ENCODE measurements at places on chromosomes 1 and 21.

GRCh38 chr1:3906672-3907020 lies 6.6 kb upstream of the C1orf174 start:
- no peak for DNase-seq

GRCh38 chr1:39922251-39922688 lies 20.6 kb upstream of the MYCL start:
- DNase-seq: no peak

GRCh38 chr1:27042670-27043069 lies 30.0 kb upstream of the TENT5B start:
- no peak for DNase-seq

GRCh38 chr1:180262628-180263488 lies 32.8 kb downstream of the LHX4 start:
- no peak for DNase-seq

DNA sequence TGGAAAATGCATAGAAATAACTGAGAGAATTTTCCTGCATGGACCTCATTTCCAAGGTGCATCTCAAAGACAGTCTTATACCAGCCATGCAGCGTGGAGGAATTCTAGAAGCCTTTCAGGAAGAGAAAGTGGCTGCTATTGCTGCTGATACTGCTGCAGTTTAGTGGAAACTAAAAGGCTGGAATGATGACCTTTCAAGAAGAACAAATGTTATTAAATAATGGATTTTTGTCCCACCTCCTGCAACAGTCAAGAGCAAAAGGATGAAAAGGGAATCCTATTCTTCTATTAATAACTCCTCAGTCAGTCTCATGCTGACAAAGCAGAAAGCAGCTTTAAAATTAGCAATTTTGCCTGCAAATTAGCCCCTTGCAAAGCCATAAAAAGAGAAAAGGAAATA lies 68.2 kb upstream of the C1orf87 start:
- no peak for DNase-seq

GRCh38 chr1:224938652-224939051 lies 9.2 kb downstream of the DNAH14 start:
- DNase-seq: no peak

DNA sequence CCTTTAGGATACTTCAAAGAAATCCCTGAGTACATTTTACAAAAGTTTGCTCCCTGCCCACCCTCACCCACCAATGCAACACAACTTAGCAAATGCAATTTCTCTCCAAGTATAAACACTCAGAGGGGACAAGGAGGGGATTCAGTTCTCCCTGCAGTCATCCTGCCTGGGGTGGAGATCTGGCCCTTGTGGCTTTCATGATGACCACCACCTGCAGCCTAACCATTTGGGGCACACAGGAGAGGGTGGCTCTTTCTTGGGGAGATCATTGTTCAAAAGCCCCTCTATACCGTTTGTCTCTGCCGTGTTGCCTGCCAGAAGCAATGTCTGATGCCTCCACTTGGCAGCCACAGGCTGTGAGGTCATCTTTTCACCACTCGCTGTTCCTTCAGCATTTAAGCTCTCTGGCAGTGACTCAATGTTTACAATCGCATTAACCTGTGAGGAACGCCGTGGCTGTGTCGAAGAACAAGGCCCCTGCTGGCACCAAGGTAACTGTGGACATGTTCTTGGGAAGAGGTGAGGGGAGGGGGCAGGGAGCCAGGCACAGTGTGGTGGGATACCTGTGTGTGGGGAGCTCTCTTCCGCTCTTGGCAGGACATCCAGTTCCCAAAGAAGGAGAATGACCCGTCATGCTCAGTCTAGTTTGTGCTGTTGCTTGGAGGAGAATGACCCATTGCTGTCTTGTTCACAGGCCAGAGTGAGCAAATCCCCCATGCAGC lies 103.9 kb upstream of the DUSP10 start:
- DNase-seq: no peak

DNA sequence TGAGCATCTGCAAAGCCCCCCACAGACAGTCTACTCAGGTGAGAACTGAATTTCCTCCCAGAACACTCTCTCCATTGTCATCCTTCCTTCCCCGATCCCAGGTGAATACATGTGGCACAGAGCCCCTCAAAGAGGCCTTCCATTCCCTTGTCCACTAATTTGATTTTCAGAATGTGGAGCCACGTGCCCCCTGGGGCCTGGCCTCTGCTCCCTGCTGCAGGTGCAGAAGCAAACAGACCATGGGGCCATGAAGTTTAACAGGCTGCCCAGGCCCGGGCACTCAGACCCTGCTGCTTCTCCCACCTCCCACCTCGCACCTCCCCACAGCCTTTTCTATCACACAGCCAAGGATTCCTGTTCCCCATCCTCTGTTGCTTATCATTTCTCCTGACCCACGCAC lies 243.8 kb upstream of the RAB4A start:
- no peak for DNase-seq

- DNase-seq: no peak
Measured at GRCh38 chr1:27149084-27149761, 5.7 kb downstream of the SLC9A1 start.

GRCh38 chr1:58324558-58324957 lies 222.0 kb downstream of the OMA1 start:
- DNase-seq: no peak

GRCh38 chr1:248152056-248152827 lies 7.3 kb downstream of the OR2M5 start:
- DNase-seq: no peak

- peak; percentile 5 for DNase-seq
Measured at GRCh38 chr21:46052703-46053651, 44.9 kb upstream of the COL6A2 start.

- DNase-seq: no peak
Measured at GRCh38 chr1:9160079-9160717, 31.3 kb upstream of the GPR157 start.
